Left renal pelvis (tissue), 4 donors: ENCODE measurements at places on chromosomes 2 and 18. TPM values are rescaled to one million over a fixed set of nuclear protein-coding genes. Genes with fewer than 3 reads are reported as not detected.

DNA sequence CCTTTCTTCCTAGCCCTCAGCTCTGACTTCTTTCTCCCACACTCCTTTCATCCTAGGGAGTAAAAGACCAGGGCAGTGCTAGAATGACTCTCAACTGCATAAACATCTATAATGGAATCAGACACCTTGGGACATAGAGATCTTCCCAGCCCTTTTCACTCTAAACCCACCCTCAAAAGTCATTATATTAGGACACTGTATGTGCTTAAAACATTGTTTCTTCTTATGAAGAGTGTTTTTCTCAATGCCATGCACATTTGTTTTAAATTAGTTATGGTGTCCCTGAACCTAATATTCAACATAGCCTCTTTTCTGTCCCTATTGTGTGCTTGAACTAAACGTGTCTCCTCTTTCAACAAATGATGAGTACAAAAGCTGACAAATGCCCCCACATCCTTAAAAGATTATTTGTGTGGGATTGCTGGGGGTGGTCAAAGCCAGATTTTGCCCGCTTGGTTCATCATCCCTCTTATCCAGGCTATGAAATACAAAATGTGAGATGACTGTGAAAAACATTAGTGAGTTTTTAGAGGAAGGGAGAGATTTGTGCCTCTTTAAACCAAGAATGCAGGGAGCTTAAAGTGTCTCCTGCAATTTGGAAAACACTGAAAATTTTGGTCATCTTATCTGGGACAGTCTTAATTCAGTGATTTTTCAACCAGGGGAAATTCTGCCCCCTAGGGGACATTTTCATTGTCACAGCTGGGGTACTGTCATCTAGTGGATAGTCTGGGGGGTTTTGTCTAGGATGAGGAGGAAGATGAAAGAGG, 29.0 kb downstream of the SERPINB5 start:
- DNase-seq, result no peak

Gene C2orf15
- polyA plus RNA-seq, result 1.5 TPM

Gene CCT4
- 202 TPM for polyA plus RNA-seq

DNA sequence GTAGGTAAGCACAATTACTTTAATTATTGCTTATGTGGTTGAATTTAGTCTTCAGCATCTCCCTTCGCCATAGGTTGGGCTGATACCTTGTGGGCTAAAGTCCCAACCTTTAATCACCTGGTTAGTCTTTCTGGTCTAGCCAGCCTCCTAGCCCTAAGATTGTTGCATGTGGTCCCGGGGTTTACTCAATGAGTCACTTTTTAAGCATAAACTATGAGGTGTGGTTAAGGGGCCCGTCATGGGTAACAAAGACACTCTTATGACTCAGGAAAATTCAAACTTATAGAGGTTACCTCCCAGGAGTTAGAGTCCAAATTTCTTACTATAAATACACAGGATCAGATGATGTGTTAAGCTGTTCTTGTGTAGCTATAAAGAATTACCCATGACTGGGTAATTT, 841.6 kb downstream of the TRIB2 start:
- DNase-seq, result no peak

GRCh38 chr2:119544075-119544938, at the start of gene CFAP221:
CFAP221 (plus strand) TSS chr2:119544449; CDS start chr2:119546132, 1,683 bp downstream.
- DNase-seq, result peak; percentile 72

GRCh38 chr2:20620271-20620681, 30.6 kb downstream of the HS1BP3 start:
- no peak for DNase-seq

GRCh38 chr2:20744366-20745335, 77.7 kb downstream of the GDF7 start:
- DNase-seq, result no peak

DNA sequence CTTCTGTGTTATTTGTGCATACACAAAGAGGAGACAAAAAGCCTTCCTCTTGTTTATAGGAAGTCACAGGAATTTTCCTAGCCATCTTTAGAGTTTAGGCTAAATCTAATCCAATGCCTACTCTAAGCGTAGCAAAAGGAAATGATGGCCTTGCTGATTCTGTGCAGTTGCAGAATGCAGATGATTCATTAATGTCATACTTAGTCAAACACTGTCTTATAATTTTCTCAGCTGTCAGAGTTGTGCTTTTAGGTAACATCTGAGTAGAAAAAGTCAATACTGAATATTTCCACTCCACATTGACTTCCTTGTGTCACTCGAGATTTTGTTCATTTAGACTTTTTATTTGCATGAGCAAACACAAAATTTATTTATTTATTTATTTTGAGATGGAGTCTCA, 157.9 kb upstream of the FOSL2 start:
- DNase-seq, result no peak

DNA sequence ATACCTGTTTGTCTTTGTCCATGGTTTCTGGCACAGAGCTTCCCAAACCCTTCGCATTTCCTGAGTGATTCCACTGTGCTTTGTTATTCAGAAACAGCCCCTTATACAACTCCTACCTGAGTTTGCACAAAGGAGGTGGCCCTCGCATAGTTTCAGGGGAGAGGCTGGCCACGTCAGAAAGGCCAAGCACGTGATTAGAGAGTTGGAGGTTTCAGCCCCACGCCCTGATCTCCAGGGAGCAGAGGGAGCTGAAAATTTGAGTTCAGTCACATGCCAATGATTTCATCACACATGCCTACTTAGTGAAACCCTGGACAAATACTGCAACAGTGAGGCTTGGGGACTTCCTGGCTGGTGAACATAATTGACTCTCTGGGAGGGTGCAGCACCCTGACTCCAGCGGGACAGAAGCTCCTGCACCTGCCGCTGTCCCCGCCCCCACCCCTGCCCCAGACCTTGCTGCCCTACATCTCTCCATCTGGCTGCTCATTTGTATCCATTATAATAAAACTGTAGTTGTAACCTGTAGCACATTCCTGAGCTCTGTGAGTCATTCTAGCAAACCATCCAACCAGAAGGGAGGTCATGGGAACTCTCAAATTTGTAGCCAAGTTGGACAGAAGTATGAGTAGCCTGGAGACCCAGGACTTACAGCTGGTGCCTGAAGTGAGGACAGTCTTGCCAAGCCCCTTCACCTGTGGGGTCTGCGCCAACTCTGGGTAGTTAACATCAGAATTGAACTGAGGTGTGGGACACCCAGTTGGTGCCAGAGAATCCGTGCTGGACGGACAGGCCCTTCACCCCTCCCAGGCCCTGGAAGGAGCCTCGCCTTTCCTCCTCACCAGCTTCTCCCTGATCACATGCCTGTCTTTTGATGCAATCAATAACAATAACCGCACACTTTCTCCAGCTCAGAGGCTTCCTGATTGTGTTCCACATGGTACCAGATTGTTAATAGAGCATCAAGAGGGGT, 224.3 kb downstream of the ANAPC1 start:
- DNase-seq, result no peak

Gene SERPINB13
- not detected for polyA plus RNA-seq

Gene ATOH8
- 14.4 TPM for polyA plus RNA-seq

GRCh38 chr18:35334821-35335220, 9.4 kb downstream of the ZNF24 start:
- no peak for DNase-seq

Gene SP140L
- 14.1 TPM for polyA plus RNA-seq

DNA sequence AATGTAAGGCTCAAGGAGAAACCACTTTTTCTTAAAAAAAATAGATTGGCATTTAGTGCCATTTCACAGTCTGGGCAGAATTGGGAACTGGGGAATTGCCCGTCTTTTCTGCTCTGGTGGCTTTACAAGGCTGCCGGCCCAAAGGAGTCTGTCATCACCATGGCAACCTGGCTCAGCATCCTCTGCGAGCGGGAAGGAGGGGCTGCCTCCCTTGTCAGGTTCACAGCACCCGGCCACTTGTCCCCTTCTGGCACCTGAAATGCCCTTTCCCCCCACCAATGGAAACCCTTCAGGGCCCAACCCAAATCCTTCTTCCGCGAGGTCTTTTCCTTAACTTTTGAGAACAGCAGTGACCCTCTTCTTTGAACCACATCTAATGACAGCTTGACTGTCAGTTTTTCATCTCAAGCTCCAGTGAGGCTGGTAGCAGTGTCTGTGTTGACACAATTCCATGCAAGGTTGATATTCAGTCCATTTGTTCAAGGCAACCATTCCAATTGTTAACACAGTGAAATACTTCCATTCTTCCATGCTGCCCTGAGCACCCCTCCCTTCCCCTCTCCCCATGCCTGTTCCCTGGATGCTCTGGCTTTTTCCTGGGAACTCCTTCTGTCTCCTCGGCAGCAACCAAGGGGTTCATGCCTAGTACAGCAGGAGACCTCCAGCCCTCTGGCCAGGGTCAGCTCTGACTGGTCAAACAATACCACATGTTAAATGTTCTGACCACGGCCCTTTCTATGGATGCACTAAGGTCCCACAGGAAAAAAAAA, 79.6 kb downstream of the DNER start:
- no peak for DNase-seq

Gene NDC80
- polyA plus RNA-seq, result 24.9 TPM

- DNase-seq, result no peak
Observed at GRCh38 chr2:159186462-159186861, 100.0 kb downstream of the WDSUB1 start.

DNA sequence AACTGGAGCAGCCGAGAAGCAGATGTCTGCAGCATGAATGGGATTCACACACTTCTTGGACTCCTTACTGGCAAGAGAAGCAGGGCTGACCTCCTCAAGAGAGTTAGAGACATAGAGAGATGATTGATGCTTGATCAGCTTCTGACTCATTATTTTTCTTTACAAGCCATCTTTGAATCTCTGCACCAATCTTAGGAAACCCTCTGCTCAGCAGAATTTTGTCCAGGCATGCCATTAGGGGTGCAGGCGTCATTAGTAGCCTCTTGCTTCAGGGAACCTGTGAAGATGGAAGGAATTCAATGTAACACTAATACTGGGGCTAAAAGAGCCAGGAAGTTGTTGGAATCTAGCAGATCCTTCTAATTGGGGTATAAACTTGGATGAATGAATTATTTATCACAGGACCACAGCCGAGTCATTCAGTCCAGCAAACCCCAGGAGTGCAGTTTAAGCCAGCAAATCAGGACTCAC, 151.8 kb downstream of the MGAT5 start:
- no peak for DNase-seq

- no peak for DNase-seq
Observed at GRCh38 chr2:222736301-222736700, 64.8 kb downstream of the MOGAT1 start.

DNA sequence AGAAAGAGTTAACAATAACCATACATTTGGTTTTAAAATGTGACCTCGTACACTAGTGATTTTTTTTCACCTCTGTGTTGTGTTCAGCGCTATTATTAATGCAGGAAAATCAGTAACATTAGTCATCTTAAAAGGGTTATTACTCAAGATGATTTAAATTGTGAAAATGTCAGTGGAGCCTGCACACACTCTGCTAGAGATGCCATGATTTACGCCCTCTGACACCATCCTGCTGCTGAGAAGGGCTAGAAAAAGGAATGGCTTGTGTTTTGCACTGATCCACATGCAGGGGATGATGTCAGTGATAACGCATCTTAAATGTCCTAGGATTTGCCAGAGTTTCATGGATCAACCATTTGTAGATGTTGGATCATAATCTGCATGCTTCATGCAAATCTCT, 121.3 kb upstream of the BOD1L2 start:
- no peak for DNase-seq

Gene CYTIP
- polyA plus RNA-seq, result 1.3 TPM

Gene CD8A
- polyA plus RNA-seq, result 0.19 TPM
